ENCODE measurements at places on chromosomes 13 and 19.
A peak's percentile ranks its signal among the peaks of the same experiment; 100 is the strongest.

DNA sequence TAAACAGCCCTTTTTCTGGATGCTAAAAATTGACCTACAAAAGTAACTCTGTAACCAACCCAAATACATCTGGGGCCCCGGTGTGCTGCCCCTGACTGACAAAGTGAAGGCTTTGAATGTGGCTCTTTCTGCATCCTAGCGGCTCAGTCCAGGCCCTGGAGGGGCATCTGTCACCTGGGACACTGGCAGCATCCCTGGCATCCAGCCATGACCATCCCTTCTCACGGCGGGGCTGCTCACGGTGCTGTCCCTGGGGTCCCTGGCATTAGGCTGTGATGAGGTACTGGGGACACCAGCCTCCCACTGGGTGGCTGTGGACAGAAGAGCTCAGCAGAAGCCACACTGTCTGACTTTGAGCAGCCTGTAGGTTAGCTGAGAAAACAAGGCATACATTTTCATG lies 34.3 kb downstream of the BICRA start:
- DNase-seq, result no peak

- DNase-seq, result no peak
Observed at GRCh38 chr13:65856431-65856830, 1373.7 kb downstream of the PCDH9 start.

DNA sequence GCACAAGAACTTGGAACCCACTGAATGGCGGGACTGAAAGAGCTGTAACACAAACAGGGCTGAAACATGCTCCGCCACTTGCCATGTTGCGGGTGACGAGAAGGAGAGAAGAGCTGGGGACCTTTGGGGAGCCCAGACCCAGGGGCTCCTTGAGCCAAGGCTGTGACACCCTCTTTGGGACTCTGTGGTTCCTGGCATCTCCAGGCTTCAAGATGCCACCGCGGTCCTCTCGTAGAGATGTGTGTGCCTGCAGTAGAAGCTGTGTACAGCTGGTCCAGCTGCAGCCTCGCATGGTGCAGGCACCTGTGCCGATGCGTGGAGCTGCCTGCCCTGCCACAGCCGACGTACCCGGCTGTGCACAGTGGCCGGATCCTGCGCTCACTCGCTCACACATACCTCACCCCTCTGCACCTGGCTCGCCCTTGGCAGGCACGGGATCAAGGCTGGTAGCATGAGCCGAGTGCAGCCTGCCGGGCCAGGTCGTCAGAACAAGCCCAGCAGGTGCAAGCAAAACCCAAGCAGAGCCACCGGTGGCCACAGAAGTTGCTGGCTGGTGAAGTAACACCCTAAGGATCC lies 1385.8 kb downstream of the PCDH9 start:
- no peak for DNase-seq

GRCh38 chr13:80224468-80224867 lies 116.5 kb downstream of the SPRY2 start:
- DNase-seq, result no peak

DNA sequence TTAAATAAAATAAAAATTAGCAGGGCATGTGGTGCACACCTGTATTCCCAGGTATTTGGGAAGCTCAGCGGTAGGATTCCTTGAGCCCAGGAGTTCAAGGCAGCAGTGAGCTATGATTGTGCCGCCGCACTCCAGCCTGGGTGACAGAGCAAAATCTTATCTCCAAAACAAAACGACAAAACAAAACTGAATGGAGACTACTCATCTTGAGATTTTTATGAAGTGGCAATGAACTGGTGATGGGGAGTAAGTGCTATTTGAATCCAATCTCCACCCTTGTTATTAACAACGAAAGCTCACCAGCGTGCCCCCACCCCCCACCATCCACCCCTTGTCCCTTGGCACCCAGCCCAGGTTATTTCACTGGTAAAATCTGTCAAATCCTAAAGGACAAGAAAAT lies 45.2 kb upstream of the URI1 start:
- DNase-seq, result no peak

GRCh38 chr19:13146763-13147563 lies 3.2 kb downstream of the STX10 start:
- DNase-seq, result no peak

DNA sequence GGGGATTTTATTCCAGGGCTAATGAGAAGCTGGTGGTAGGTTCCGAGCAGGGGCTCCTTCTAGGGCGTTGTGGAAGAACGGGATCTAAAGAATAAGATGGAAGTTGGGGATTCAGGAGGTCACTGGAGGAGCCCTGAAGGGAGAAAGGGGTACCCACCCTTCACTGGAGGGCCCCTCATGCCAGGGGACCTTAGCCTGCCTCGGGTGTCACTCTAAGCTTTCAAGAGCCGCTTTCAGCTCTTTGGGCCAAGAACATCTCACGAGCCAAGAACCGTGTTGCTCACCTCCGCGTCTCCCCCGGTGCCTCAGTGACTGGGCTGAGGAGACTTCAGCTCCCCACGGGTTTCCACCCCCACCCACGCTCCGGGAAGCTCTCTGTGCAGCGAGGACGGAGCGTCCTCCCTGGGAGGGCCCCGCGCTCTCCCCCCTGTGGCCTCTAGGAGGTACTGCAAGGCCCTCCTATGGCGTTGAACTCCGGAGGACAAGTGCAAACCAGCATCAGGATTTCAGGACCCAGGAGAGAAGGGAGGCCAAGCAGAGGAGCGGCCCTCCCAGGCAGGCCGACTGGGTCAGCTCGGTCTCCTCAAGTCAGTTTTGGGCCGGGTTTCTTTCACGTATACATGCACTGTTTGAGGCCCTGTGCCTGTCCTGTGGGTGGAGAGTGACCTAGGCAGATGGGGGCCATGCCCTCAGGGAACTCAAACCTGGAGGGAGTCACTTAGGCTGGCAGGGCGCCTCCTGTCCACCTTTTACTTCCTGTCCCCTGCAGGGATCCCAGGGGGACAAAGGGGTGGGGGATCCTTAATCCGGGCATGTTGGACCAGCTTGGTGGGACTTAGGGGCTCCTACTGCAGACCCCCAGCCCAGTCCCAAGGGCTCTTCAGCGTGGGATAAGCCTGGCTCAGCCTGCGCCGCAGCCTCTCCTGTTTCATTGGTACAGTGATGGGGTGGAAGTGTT lies 5.1 kb upstream of the KRTDAP start:
- peak; percentile 71 for DNase-seq

DNA sequence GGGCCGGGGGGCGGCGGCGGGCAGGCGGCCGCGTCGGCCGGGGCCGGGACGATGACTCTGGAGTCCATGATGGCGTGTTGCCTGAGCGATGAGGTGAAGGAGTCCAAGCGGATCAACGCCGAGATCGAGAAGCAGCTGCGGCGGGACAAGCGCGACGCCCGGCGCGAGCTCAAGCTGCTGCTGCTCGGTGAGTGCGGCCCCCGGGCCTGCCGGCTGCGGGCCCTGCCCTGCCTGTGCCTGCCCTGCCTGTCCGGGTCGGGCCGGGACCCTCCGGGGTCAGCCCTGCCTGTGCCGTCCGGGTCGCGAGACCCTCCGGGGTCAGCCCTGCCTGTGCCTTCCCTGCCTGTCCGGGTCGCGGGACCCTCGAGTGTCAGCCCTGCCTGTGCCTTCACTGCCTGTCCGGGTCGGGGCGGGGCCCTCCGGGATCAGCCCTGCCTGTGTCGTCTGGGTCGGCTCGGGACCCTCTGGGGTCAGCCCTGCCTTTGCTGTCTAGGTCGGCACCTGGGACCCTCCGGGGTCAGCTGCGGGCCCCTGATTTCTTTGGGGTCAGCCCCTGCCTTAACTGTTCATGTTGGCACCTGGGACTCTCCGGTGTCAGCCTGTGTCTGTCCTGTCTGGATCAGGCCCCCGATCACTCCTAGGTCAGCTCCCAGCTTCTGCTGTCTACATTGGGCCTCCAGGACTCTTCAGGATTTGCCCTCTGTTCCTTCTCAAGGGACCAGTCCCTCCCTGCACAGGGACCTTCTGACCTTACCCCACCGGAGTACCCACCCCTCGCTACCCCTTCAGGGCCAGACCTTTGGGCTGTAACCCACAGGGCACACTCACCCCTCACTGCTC lies 659 bp downstream of the GNA11 start:
- DNase-seq, result no peak

DNA sequence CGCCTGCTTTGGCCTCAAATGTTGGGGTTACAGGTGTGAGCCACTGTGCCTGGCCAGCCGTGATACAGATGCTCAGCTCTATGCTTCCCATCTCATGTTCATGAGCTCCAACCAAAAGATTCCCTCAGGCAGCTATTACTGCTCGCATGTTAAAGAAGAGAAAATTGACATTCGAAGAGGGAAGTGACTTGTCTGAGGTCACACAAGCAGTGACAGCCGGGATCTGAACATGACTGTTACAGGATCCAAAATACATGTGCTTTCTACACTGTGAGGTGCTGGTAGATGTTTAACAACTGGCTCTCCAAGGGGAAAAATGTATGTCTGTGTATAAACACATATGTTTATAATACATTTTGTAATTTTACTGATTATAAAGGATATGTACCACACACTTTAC lies 11.3 kb downstream of the FPR1 start:
- DNase-seq, result no peak

DNA sequence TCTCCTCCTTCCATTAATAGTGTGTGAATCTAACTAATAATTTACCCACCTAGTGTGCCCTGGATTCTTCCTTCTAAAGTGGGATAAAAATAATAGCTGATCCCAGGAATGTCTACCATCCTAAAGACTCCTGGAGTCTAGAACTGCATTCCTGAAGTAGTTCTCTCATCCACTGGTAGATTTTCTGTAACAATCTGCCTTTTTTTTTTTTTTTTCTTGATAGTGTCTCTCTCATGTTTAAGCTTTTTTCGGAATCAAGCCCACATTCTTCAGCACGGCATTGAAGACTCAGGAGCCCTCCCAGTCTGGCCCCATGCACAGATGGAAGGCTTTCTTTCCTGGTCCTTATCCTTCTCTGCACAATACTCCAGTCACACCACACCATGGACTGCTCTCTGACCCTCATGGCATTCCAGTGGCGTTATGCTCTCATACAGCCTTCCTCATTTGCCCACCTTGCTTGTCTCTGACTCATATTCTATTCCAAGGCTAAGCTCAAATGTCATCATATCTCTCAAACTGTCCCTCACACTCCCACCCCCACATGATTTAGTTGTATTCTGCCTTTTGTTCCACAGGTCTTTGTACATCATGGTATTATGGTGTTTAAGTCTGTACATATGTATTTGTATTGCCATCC lies 68.7 kb upstream of the FRY start:
- no peak for DNase-seq

GRCh38 chr13:33153421-33154404 lies 131.8 kb downstream of the STARD13 start:
- DNase-seq, result no peak

- no peak for DNase-seq
Observed at GRCh38 chr13:47100214-47100853, 203.5 kb upstream of the HTR2A start.

- DNase-seq, result no peak
Observed at GRCh38 chr13:30178976-30179375, 128.4 kb downstream of the KATNAL1 start.

DNA sequence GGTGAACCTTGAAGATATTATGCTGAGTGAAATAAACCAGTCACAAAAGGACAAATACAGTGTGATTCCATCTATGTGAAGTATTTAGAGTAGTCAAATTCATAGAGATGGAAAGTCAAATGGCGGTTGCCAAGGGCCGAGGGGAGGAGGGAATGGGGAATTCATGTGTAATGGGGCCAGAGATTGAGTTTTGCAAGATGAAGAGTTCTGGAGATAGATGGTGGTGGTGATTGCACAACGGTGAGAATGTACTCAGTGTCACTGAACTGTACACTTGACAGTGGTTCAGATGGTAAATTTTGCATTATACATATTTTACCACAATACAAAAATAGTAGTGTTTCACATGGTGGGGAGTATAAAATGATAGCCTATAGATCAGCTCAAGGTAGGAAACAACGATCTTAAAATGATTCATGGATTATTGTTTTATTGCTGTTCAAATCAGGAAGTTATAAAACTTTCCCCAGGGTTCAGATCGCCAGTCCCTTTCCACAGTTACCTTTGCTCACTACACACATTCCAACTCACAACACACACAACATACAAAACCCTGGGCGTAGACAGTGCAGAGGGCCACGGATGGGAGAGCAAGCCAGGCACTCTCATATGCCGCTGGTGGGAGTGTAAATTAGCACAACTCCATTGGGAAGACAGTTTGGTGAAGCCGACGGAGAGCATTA lies 219.9 kb downstream of the ZIC5 start:
- no peak for DNase-seq

- no peak for DNase-seq
Observed at GRCh38 chr19:8259142-8259921, 48.8 kb downstream of the CD320 start.

DNA sequence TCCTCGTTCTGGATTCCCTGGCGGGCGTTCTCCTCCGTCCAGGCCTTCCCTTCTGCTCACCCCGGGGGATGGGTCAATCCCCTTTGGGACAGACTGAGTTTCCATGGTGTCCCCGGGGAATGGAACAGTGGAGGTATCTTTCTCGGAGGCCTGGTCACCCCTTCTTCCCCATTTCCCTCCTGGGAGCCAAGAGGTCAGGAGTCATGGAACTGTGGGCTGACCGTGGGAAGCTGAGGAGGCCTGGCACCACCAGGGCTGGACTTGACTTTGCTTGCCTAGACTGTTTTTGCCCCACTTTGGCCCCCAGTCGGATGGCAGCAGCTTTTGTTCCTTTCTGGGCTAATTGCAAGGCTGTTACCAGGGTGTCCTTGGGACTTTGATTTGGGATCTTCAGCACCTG lies 2.0 kb downstream of the NACC1 start:
- no peak for DNase-seq

DNA sequence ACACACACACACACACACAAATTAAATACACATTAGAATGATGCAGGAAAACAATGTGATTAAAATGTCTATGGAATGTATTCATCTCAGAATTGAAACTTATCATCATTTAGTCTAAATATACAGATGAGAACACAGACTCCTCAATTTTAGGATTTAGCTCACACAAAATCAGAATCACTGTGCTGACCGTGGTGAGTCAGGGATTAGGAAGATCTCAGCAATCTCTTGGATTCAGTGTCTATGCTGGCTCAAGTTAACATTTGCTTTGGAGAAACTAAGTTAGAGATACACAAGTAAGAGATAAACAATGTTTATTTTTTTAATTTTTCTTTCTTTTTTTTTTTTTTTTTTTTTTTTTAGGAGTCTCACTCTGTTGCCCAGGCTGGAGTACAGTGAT lies 323.6 kb downstream of the KLF12 start:
- no peak for DNase-seq

GRCh38 chr19:3357992-3358688 lies 8.2 kb upstream of the NFIC start:
- DNase-seq, result no peak

GRCh38 chr19:13985771-13986347 lies 20.3 kb downstream of the RFX1 start:
- no peak for DNase-seq

DNA sequence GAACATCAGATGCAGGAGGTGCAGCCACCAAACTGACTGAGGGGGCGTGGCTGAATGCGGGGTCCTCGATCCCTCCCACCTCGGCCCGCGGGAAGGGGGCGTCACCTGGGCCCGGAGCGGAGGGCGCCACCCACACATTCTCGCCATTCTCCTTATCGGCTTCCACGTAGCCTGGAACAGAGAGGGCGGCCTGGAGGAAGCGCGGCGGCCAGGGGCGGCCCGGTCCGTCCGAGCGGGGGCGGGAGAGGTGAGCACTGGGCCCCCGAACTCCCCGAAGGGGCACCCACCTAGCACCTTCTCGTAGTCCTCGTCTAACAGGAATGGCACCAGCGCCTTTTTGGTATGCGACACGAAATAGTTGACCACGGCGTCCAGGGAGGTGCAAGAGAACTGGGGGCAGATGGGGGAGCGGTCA lies 11.8 kb downstream of the STAP2 start:
- DNase-seq, result no peak
